ENCODE measurements at places on chromosomes 11 and 22.

- no peak for DNase-seq
These were observed 1423.8 kb downstream of the TBC1D22A start for GRCh38 chr22:48186146-48186790.

- DNase-seq: no peak
These were observed 103.2 kb downstream of the SLC1A2 start for GRCh38 chr11:35316161-35316560.

GRCh38 chr11:59224351-59224928, 11.7 kb upstream of the MPEG1 start:
- DNase-seq: no peak

DNA sequence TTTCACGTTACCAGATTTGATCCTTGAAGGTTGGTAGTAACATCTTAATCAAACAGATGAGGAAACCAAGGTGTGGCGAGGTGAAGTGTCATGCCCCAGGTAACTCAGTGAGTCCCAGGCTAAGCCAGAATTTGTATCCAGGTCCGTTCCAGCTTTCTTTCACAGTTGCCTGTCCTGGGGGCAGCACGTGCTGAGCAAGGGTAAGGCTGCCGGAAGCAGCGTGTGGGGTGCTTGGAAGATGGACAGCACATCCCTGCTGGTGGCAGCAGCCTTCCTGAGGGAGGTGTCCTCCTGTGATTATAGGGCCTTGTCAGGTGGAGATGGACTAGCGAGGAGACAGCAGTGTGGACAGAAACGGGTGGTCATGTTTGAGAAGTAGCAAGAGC, 50.9 kb downstream of the TRIOBP start:
- DNase-seq: no peak

DNA sequence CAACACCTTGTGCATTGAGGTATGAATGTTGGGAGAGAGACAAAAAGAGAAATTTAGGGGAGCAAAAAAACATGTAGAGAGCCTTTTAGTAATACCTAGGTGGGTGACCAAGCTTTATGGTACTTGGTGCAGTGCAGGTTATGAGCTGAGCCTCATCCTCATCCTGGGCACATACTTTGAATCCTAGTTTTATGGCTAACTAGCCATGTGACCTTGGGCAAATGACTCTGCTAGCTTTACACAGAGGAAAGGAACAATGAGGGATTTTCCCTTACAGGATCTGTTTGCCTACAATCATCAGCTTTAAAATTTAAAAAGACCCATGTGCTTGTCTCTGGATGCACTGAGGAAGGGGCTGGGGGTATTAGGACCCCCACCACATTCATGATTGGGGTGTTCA, 187.8 kb upstream of the ISX start:
- no peak for DNase-seq

DNA sequence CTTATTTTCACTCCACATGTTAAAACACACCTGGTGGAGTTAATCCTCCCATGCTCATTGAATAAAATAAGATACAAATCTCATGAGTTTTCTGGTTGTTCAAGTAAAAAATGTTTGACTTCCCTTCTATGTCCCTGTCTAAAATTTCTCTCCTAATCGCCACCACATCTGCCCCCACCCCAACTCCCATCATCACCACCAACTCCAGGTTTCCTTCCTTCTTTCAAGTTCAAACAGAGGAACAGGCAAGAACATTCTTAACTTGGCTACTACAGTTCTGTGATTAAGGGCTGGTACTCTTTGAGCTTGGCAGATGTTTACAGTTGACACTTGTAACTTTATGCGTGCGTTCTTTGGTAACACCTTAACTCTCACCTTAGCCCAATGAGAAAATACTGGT, 9.1 kb upstream of the PSMA1 start:
- DNase-seq: no peak

GRCh38 chr22:19085233-19085718, 36.9 kb downstream of the DGCR2 start:
- peak; percentile 9 for DNase-seq

DNA sequence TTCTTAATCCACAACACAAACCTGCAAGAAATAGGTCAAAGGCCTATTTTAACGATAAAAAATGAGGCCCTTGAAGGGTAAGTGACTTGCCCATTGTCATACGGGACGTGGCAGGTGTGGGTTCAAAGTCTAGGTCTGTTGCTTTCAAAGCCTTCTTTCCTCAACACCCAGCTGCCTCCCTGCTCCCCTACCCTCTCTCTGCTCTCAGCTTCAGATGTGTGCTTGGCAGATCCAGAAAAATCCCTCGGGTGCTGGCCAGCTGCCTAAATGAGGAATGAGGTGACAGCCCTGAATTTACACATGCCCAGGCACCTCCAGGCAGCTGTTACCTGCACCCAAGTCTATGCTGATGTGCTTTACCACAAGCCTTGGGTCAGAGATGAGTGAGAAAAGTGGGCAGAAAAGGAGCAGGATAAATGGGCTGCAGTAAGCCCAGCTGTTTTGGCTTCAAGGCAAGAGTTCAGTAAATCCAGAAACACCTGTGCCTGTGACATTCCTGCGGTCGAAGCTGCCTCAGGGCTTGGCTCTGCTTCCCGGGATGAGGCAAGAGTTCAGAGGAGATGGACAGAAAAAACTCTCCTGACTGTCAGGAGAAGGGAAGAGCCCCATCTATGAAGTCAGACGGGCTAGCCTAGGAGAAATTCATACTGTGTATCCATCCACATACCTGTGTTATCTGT, 49.9 kb upstream of the LDLRAD3 start:
- DNase-seq: no peak

GRCh38 chr11:67163006-67163405, 43.9 kb downstream of the KDM2A start:
- no peak for DNase-seq

- DNase-seq: no peak
These were observed 155.4 kb downstream of the OR4C45 start for GRCh38 chr11:50188040-50188439.

- no peak for DNase-seq
These were observed 55.0 kb upstream of the CNTN5 start for GRCh38 chr11:98965775-98966174.

DNA sequence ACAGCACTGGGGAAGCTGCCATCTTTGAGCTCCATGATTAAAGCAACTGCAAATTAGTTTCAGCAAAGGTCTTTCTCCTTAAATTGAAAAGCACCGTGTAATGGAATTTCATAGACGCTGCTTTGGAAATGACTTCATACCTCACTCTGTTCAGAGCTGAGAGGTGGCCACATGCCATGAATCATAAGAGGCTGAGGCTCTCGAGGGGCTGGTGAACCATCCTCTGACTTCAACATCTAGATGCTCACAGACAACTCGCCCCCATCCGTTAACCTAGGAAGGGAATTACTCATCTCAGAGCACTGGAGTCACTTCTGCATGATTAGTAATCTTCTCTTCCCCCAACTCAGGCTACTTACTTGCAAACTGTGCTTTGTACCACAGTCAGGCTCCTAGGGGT, 122.3 kb downstream of the RCN1 start:
- no peak for DNase-seq

- DNase-seq: no peak
These were observed 569.3 kb downstream of the MIAT start for GRCh38 chr22:27226666-27227065.

GRCh38 chr11:120546312-120547205, 35.0 kb downstream of the GRIK4 start:
- DNase-seq: no peak

DNA sequence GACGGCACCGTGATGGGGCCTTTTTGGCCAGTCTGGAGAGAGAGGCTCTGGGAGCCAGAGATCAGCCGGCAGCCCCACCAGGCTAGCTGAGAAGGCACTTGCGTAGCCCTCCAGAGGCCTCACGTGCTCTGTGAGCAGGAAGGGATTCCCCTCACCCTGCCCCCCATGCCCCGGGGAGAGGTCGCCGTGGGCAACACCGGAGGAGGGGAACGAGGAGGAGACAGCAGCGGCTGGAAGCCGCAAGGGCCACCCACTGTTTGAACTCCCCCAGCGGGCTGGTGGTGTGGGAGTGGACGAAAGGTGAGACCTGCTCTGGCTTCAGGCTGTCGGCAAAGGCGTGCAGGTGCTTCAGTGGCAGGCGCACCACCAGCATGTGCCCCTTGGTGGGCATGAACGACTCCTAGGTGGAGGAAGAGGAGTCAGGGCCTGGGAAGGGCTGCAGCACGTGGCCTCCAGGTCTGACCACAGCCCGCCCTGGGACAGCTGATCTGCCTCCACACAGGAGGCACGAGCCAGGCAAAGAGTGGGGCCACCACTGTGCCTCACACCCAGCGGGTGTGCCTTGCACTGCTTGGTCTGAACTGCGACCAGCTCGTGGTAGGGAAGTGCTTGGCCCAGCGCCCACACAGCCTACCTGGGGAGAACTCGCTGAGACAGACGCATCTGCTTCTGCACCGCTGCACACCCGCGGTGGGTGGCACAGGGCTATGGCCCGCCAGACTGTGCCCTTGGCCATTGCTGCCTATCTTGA, 99.9 kb downstream of the MED15 start:
- DNase-seq: no peak

DNA sequence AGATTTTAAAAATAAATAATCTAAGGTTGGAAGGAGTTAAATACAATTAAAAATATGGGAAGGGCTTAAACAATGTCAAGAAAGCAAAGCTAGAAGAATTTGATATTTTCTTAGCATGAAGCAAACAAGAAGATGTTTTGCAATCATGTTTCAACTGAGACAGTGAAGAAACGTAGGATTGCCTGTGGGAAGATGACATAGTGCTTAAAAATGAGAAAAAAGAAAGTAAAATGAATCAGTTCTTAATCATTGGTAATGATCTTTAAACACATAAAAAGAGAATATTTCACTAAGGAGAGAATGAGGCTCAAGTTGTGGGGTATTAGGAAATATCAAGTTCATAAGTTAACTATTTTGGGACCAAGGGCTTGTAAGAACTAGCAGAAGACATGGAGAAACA, 855.0 kb downstream of the METTL15 start:
- DNase-seq: no peak

DNA sequence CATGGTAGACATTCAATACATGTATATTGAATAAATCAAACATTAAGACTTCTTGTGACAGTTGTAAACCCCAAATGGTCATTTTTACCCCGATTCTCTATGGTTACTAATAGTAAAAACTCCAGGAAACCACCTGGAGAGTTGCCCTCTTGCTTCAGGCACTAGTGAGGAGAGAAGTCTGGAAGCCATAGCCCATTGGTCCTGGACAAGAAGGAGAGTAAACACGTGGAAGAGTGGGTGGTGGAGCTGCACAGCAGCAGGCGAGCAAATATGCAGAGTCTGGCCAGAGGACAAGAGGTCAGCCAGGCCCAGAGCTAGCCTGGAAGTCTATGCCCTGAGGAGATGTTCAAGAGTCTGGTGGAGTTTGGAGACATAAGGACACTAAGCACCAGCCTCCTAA, 17.7 kb downstream of the DCHS1 start:
- DNase-seq: no peak

- no peak for DNase-seq
These were observed 680.0 kb downstream of the BRD1 start for GRCh38 chr22:49147617-49148175.

DNA sequence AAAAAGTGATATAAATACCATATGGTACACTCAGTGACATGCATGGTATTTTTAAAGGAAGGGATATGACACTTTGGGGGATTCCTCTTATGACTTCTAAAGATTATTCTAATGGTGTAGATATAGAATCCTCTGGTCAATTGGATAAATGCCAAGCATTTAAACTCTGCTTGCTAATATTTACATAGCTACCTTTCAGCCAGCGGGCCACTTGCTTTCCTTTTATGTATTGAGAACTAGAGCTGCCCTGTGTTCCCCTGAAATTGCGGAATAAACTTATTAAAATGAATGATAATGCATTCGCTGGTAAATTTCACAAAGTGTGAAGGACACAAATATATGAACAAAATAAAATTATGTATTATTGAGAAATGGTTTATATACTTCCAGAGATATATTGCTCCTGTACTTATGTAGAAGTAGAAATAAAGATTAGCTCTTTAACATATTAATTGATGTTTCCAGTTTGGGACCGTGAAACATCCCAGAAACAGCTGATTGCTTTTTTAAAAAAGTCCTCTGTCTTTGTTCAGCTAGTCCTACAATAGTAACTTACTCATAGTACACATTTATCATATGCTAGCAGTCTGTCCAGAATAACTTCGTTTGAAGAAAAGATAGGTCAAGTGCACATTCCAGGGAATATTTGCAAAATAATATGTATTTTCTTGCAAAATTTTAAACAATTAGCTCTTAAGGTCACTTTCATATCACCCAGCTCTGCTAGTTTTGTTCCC, 40.1 kb upstream of the CARD18 start:
- DNase-seq: no peak

GRCh38 chr11:61793083-61793828, 545 bp downstream of the FEN1 start:
- no peak for DNase-seq

DNA sequence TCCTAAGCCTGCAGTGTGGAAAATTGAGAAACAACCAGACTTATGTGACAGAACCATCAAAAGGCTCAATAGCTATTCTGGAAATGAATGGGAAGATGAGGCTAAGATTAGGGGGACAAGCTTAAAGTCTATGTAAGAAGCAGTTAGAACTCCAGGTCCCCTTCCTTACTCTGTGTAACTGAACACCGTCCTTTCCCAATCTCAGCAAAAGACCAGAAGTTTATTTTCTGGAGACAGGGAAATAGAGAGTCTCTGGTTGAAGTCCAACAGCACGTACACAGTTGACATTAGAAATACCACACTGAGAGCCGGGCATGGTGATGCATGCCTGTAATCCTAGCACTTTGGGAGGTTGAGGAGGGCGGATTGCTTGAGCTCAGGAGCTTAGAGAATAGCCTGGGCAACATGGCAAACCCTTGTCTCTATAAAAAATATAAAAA, 93.9 kb downstream of the CD44 start:
- DNase-seq: no peak

DNA sequence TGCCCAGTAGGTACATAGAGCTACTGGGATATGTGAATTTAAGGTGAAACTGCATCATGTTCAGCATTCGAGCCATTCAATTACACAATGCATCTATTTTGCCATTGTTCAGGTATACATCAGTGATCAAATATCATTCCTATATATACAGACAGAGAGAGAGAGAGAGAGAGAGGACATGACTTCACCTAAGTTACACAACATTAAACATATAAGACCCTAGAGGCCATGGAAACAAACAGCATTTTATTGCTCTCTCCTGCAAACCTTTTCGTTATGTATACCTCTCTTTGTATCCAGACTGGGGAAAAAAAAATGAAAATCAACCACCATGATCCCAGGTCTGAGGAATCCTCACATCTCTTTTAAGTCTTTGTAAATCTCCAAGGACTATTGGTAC, 1829.1 kb downstream of the LRRC4C start:
- no peak for DNase-seq

- DNase-seq: no peak
These were observed 3.7 kb downstream of the RNH1 start for GRCh38 chr11:503179-503981.

DNA sequence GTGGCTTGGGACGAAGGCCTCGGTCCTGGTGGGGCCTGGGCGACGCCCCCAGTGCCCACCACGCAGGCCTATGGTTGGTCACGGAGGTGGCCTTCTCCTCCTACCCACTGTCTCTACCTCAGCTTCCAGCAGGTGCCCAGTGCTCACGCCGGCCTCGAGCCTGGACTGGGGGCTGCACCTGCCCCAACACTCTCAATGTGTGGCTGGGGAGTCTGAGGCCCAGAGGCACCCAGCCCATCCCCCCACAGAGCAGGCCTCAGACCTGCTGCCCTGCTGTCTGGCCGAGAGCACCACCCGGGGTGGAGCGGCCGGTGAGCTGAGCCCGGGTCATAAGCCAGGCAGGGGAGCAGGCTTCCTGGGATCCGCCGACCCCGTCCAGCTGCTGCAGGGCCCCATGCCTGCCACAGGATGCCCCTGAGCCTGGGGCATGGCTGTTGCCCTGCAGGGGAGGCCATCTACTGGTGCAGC, 28.6 kb upstream of the MUC5AC start:
- peak; percentile 3 for DNase-seq

- no peak for DNase-seq
These were observed 47.5 kb upstream of the POU2AF1 start for GRCh38 chr11:111426617-111427016.

Measured in endothelial cell (in vitro differentiated cells).